CD4-positive, alpha-beta T cell treated with Interleukin-6 at 100 ng/mL for 8 hours (primary cell): ENCODE measurements at places on chromosomes 4 and X.

GRCh38 chr4:149766135-149766534 lies 49.5 kb downstream of the IQCM start:
- DNase-seq = no peak

DNA sequence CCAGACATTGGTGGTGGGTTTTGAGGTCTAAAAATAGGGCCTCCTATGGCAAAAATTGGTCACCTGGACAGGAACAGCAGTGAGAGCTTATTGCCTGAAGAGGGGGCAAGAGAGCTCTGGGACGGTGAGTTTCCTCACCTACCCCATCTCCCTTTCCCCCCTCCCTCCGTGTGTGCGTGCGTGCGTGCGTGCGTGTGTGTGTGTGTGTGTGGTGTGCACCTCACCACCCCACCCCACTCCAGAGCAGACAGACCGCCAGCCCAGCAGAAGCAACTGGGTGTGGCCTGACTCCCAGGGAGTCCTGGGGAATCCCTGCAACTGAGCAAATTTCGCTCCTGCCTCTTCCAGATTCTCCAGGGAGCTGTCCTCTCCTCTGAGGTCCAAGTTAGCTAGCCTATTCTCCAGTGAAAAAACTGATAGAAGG lies 44.7 kb downstream of the PRPS1 start:
- peak; percentile 89 for DNase-seq

DNA sequence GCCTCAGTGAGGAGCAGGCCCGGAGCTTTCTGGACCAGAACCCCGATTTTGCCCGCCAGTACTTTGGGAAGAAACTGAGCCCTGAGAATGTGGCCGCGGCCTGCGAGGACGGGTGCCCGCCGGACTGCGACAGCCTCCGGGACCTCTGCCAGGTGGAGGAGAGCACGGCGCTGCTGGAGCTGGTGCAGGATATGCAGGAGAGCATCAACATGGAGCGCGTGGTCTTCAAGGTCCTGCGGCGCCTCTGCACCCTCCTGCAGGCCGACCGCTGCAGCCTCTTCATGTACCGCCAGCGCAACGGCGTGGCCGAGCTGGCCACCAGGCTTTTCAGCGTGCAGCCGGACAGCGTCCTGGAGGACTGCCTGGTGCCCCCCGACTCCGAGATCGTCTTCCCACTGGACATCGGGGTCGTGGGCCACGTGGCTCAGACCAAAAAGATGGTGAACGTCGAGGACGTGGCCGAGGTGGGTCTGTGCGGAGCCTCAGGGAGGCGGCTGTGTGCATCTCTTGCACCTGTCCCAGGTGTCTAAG lies 323 bp downstream of the PDE6B start:
- DNase-seq = no peak

- no peak for DNase-seq
These were observed 65.8 kb downstream of the SLC9A7 start for GRCh38 chrX:46693149-46693548.

DNA sequence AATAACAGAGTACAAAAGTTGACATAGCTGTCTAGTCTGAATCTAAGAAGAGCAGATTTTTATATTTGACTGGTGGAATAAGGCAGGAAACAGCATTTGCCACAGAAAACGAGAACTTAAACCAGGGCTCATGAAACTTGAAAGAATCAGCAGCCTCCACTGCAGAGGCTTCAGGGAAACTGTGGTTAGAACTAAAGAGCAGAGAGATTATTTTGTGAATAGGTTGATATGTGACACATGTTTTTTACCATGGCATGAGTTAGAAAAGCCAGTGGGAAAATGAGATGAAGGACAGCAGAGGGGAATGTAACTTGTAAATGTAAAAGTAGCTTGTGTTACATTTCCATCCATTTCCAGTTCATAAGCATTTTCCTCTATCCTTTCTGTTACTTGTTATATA lies 63.7 kb upstream of the CAMK2D start:
- peak; percentile 48 for DNase-seq

DNA sequence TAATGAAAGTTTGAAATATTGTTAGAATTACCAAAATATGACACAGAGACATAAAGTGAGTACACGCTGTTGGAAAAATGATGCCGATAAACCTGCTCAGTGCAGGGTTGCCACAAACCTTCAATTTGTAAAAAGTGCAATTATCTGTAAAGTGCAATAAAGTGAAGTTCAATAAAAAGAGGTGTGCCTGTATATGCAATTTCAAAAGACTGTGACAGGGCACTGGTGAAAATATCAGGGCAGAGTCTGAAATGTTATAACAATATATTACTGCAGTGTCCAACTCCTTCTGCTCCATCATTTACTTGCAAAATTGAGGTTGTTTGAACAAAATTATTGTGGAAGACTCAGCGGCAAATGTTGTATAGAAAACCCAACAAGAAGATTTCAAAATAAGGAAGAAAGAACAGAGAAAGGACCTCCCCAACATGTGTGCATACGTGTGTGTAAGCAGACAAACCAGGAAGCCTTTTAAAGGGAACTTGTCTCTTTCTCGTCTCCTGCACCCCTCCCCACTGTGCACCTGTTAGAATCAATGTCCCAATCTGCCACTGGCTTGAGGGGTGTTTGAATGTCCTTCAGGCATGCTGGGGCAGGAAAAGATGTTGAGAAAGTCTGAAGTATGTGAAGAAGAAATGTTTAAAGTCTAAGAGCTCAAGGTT lies 96.2 kb downstream of the MAOB start:
- DNase-seq = no peak

GRCh38 chrX:154006947-154007346 lies 12.8 kb downstream of the IRAK1 start:
- no peak for DNase-seq

GRCh38 chr4:26050212-26050643 lies 136.2 kb downstream of the SMIM20 start:
- DNase-seq = no peak
